ENCODE measurements at places on chromosomes 16 and 17. TPM values are rescaled to one million over a fixed set of nuclear protein-coding genes. Genes with fewer than 3 reads are reported as not detected.

The GINS2 gene
- 10.6 TPM for polyA plus RNA-seq

The CCL7 gene
- not detected for polyA plus RNA-seq

The CYGB gene
- 12.8 TPM for polyA plus RNA-seq

The HOXB3 gene
- polyA plus RNA-seq: 7.1 TPM

The LPO gene
- not detected for polyA plus RNA-seq

The INCA1 gene
- 4.9 TPM for polyA plus RNA-seq

The CENPN gene
- 11.4 TPM for polyA plus RNA-seq

The KRT25 gene
- 0.17 TPM for polyA plus RNA-seq

The GAST gene
- not detected for polyA plus RNA-seq

The PPP1R27 gene
- 57.8 TPM for polyA plus RNA-seq

The WNT3 gene
- polyA plus RNA-seq: 26.7 TPM

The WDR59 gene
- 65.8 TPM for polyA plus RNA-seq

The MMD gene
- 12.3 TPM for polyA plus RNA-seq

The PLEKHH3 gene
- polyA plus RNA-seq: 40.7 TPM

The SCARF1 gene
- polyA plus RNA-seq: 6.8 TPM

The IQCK gene
- 14.2 TPM for polyA plus RNA-seq

The KRT31 gene
- polyA plus RNA-seq: not detected

The KRTAP2-1 gene
- polyA plus RNA-seq: not detected

The CDH5 gene
- polyA plus RNA-seq: 85.4 TPM

The PRM3 gene
- not detected for polyA plus RNA-seq

The TAX1BP3 gene
- polyA plus RNA-seq: 60.7 TPM

The VASN gene
- polyA plus RNA-seq: 9.4 TPM

The ALOX12 gene
- polyA plus RNA-seq: 0.85 TPM

The LRRC45 gene
- polyA plus RNA-seq: 7.7 TPM

The GPR179 gene
- polyA plus RNA-seq: 0.56 TPM

The NACA2 gene
- 1.5 TPM for polyA plus RNA-seq

The IGFALS gene
- polyA plus RNA-seq: 0.22 TPM

Measured in muscle of arm (tissue), 14 donors.